Activated CD4-positive, alpha-beta T cell treated with anti-CD3 and anti-CD28 coated beads for 4 hours (primary cell): ENCODE measurements at places on chromosomes 12 and 14.

DNA sequence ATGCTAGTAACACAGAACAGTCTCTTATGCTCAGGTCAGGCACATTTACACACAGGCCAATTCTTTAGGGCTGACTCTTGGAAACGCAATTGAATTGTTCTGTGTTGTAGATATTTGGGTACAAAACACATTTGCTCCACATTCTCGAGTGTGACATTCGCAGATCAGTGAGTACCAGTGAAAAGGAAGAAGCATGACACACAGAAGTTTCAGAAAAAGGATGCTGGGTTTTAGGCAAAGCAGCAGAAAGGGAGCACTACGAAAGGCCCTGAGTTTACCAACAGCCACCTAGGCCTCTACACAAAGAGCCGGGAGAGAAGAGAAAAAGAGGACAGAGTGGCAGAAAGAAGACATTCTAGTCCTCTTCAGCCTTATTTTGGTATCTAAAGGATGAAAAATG lies 254.4 kb upstream of the BTG1 start:
- no peak for DNase-seq

GRCh38 chr14:96902004-96902403 lies 104.8 kb downstream of the VRK1 start:
- DNase-seq = no peak

- no peak for DNase-seq
These were observed 473.1 kb downstream of the ETNK1 start for GRCh38 chr12:23098110-23098509.

DNA sequence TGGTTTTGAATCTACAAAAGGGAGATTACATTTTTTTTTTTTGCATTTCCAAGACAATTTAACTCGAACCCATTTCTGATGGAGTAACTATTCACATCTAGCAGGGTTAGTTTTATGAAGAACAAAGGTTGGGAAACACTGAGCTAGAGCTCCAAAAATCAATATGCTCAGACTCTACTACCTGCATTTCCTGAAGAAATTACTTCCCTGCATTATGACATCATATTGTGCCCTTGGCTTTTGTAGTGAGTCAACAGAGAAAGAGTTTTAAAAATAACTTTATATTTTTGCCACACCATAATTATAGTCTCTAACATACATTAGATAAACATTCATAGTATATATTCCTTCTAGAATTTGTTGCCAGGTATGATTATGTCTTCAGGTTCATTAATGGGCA lies 14.8 kb downstream of the GRIP1 start:
- DNase-seq = no peak

DNA sequence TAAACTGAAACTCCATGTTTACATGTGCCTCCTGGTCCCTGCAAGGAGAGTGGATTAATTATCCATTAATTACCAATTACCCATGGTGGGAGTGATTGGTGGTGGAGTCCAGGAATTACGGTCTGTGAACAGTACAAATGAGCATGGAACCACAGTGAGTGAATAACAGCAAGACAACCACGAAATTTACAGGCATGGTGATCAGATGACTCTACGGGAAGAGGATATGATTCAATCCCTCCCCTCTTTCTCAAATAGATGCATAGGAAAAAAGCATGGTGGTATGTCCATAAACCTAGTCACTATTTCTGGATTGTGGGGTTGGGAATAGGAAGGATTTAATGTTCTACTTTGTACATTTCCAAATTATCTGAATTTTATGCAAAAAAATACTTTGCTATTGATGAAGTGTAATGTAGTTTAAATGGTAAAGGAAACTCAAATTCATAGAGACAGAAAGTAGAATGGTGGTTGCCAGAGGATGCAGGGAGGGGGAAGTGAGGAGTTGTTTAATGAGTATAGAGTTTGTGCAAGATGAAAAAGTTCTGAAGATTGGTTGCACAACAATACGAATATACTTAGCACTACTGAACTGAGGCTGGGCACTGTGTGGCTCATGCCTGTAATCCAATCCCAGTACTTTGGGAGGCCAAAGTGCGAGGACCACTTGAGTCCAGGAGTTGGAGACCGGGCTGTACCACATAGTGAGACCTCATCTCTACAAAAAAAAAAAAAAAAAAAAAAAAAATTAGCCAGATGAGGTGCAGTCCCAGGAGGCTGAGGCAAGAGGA lies 41.2 kb upstream of the C12orf75 start:
- no peak for DNase-seq

- DNase-seq = no peak
These were observed 682 bp upstream of the TRIP11 start for GRCh38 chr14:92040431-92041051.

- DNase-seq = no peak
These were observed 125.3 kb upstream of the PRMT8 start for GRCh38 chr12:3365463-3366411.

DNA sequence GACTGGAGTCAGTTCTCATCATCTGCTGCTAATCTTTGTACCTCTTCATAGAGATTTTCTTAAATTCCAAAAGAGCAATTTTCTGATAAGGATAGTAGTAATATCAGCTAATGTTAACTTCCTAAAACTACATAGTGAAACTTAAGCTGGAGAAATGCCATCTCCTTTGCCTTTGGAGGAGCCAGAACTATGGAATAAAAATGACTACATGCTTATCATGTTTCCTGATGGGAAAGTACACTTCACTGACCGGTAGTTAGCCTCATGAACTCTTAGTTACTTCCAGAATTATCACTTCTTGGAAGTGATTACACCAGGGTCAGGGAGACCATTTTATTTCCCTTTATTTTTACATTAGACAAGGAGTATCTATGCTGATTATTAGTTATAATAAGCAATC lies 1222.1 kb upstream of the TMEM132C start:
- DNase-seq = no peak

DNA sequence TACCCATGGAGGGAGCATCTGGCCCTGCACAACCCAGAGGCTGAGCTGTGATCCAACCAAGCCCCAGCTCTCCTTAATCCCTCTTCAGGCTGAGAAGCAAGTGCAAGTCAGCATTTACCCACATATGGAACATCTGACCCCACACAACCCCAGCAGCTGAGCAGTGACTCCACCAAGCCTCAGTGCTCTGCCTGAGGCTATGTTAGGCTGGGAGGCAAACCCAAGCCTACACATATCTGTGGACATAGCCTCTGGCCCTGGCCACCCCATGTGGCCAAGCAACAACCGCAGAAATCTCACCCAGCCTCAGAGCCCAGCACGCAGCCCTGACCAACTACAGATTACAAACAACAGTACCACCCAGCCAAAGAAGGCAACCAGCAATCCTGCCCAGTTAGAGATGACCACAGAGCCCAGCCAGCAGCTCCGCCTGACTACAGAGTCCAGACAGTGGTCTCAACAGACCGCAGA lies 142.8 kb downstream of the NUAK1 start:
- no peak for DNase-seq
